ENCODE measurements at places on chromosomes 3 and 15. TPM values are rescaled to one million over a fixed set of nuclear protein-coding genes. Genes with fewer than 3 reads are reported as not detected.

CAV3 gene
- not detected for total RNA-seq

FEZF2 gene
- total RNA-seq: not detected

ATP6V1A gene
- total RNA-seq: 65.4 TPM

- no peak for DNase-seq
These were observed 120.7 kb downstream of the NSUN3 start for GRCh38 chr3:94183551-94183950.

- DNase-seq: no peak
These were observed 255.0 kb downstream of the CLSTN2 start for GRCh38 chr3:140189976-140190375.

GRCh38 chr3:123104550-123104949 is 37.7 kb downstream of the PDIA5 start:
- no peak for DNase-seq

DNA sequence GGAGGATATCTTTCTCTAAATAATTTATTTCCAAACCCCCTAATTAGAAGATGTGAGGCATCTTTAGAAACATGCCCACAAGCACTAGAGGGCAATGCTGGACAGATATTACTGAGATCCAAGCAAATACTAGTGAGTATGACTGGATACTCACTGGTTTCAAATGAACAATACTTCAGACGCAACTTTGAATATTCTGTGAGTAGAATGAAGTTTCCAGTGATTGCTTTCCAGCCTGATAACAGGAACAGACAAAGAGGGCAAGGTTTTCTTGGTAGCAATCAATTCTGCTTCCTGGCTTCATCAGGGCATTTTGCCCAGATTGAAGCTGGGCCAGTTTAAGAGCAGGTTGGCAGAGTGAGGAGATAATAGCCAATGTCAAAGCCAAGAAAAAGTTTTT is 442.6 kb upstream of the PDZRN3 start:
- no peak for DNase-seq

- DNase-seq: no peak
These were observed 121.6 kb downstream of the ADAMTS17 start for GRCh38 chr15:100220058-100220768.

GRCh38 chr15:43318990-43319771 is 11.2 kb downstream of the LCMT2 start:
- DNase-seq: no peak

DNA sequence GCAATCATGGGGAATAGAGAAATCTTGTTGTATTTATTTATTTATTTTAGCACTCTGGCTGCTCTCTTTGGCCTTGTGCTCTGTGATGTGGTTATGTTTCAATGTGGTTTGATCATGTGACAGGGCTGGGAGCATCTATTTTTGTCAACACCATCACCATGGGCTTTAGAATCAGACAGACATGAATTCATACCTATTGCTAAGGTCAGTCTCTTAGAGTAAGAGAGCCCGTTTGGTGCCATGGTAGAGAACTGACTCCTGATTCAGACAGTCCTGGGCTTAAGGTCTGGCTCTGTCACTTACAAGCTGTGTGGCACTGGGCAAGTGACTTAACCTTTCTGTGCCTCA is 157.0 kb downstream of the RYR3 start:
- no peak for DNase-seq

DNA sequence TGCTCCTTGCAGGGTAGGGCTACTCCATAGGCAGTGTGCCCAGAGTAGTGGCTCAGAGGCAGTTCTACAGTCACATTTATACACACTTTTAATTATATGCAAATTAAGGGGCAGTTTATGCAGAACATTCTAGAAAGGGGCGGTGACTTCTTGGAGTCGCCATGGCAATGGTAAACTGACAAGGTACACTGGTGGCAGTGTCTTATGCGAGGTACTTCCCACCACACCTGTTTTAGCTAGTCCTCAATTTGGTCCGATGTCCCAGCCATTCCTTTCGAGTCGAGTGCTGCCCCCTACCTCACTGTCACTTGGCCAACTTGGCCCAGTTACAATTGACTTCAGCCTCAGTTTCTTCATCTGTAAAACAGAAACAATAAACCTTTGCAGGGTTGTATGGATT is 3.8 kb upstream of the IRAK2 start:
- no peak for DNase-seq

GRCh38 chr3:102483556-102483955 is 48.7 kb downstream of the ZPLD1 start:
- no peak for DNase-seq

DNA sequence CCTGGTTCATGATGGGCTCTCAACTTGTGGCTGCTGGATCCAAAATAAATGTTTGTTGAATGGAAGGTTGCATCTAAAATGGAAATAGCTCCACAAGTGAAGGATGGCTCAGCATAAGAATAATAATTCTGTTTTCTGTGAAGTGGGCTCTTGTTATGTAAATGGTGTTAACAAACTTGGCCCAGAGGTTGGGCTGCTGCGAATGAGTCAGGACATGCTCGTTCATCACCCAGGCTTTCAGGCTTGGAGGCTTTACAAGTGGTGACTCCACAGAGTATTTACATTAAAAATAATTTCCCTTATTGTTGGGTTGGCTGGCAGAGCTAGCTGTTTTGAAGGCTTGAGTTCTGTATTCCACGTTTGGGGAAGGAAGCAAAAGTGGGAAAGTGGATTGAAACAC is 60.5 kb downstream of the ITGB5 start:
- DNase-seq: no peak

DNA sequence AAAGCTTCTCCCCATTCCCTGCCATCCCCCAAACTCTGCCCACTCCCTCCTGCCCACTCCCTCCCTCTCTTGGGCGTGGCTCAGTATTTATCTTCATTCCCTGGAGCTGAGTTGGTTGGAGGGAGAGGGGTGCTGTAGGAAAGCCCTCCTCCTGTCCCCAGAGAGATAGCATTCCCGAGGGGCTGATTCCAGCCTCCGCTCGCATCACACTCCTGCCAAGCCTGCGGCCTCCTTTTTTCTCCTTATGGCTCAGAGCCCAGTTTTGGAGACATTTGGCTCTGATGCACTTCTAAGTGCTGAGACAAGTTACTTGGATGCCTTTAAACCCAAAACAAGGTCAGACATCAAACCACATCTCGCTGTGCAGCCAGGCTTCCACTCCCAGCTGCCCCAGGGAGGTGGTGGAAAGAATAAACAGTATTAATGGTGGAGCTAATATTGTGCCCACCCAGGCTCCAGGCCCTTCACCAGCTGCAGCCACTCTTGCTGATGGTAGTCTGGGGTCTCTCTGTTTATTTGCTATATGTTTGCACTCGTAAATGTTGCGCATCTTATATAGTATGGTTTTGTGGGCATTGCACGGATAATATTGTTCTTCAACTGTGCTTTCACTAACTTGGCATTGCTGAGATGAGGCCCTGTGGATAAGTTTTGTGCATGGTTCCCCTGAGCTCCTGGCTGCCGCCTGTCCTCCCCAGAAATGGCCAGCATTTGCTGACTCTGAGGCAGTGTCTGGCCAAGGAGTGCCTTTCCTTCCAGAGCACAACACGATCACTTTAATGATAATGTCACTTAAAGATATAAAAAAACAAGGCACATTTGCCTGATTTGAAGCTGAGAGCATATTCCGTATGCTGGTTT is 157.2 kb downstream of the LRRC28 start:
- no peak for DNase-seq

- DNase-seq: no peak
These were observed 124.9 kb downstream of the DUT start for GRCh38 chr15:48456134-48456533.

- DNase-seq: no peak
These were observed 1260.4 kb downstream of the ROBO1 start for GRCh38 chr3:78507196-78507984.
